ENCODE measurements at places on chromosomes 7 and 10. TPM values are rescaled to one million over a fixed set of nuclear protein-coding genes. Genes with fewer than 3 reads are reported as not detected.

GPR26 gene
- not detected for total RNA-seq

CTNNA3 gene
- total RNA-seq: under 0.01 TPM

NKX6-2 gene
- total RNA-seq: not detected

CCSER2 gene
- total RNA-seq: 19.1 TPM
